Astrocyte of the spinal cord (primary cell): ENCODE measurements at places on chromosomes 1 and 21.

DNA sequence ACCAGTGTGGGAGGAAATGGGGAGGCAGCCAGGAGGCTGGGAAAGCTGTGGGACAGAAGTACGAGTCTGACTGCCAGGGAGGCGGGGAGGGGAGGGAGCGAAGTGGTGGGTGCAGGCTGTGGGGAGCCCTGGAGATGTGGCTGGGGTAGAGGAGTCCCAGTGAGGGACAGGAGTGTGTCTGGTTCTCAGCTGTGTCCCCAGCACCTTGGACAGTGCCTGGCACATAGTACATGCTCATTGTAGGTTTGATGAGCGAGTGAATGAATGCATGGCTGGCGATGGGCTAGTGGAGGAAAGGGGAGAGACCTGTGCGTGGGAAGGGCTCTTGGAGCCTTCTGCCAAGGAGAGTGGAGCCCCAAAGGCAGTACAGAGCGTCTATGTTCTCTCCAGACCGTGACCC is 104.1 kb downstream of the SIK1 start:
- no peak for DNase-seq

- DNase-seq: peak; percentile 19
Measured at GRCh38 chr1:68453060-68453670, 3.4 kb upstream of the RPE65 start.

DNA sequence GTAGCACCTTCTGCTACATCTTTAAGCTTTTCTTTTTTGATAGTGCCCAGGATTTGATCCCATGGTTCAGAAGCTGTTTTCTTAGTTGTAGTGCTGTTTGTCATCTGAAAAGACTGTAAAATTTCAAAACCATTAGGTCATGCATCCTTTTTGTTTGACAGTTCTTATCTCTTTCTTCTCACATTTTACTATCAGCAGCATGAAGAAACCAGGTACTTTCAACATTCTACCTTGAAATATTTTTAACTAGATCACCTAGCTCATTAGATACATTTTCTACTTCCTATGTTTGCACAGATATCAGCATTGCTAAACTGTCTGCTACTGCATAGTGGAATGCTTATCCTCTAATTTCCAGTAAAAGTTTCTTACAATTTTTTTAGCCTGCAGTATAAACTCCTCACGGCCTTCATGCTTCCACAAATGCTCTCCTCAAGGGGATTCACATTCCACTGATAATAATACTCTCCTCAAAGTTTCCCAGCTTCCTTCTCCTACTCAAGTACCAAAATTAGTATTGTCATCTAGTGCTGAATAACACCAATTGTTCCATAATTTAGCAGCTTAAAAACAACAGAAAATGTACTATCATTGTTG is 243.9 kb upstream of the ZRANB2 start:
- DNase-seq: no peak

- peak; percentile 72 for DNase-seq
Measured at GRCh38 chr1:205775015-205775716, at the start of gene RAB29. RAB29 (minus strand) TSS chr1:205775482; CDS start chr1:205774956, 526 bp downstream.
